ENCODE measurements at places on chromosomes 4 and X.

- DNase-seq = no peak
Observed at GRCh38 chr4:150251752-150252190, 173.5 kb downstream of the DCLK2 start.

- no peak for DNase-seq
Observed at GRCh38 chrX:1749499-1749898, 134.6 kb downstream of the ASMT start.

DNA sequence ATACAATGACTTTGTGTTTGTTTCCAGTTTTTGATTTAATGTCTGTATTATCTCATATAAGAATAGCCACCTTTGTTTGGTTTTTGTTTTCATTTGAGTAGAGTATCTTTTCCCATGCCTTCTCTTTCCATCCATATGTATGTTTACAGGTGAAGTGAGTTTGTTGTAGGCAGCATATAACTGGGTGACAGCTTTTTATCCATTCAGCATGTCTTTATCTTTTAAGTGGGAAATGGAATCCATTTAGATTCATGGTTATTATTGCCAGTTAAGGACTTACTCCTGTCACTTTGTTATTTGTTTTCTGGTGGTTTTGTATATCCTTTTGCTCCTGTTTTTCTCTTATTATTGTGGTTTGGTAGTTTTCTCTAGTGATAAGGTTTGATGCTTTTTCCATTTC, 34.3 kb downstream of the SCLT1 start:
- DNase-seq = no peak

GRCh38 chr4:45944000-45944399, 179.9 kb downstream of the GABRG1 start:
- DNase-seq = no peak

DNA sequence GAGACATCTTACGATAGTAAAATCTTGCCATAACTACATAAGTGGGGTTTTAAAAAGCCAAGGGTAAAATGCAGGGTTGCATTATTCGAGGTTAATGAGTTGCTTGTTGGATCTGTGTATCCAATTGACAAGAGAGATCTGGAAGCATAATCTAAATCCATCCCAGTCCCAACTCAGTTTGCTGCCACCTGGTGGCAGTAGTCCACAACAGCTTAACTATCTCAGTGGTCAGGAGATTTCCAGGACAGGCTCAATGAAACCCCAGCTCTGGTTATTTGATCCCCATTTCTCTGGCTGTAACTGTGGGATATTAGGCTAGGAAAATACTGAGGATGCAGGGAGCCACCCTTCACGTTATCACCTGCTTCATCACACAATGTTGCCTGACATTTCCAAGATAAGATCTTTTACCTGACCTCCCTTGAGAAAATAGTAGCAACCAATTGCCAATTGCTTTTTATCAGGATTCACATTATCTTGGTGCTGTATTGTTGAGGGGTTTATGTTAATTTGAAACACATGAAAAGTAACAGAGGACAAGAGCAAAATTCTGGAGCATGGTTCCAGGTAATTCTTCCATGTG, 88.2 kb upstream of the TNIP3 start:
- peak; percentile 14 for DNase-seq
